Stimulated activated CD4-positive, alpha-beta T cell treated with anti-CD3 and anti-CD28 coated beads, Interleukin-4, amount 100 ng/mL, for 4 hours (primary cell): ENCODE measurements at places on chromosomes 12 and 14.

DNA sequence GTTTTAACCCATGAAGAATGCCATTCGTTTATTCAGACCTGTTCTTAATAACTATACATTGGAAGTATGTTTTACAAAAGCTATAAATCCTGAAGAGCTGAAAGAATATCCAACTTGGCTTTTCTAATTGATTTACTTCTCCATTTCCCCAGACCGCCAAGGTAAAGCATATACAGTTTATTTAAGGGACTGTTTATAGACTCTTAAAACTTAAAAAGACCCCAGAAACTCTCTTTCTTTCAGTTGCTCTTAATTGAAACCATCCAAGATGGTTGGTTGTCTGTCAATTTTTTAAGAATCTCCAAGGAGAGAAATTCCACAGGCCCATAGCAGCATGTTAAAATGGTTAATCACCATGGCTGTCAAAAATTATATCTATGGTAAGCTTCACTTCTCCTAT, 8.8 kb downstream of the IGF1 start:
- no peak for DNase-seq

- DNase-seq, result peak; percentile 38
Observed at GRCh38 chr12:89351489-89352241, 636 bp downstream of the DUSP6 start.

DNA sequence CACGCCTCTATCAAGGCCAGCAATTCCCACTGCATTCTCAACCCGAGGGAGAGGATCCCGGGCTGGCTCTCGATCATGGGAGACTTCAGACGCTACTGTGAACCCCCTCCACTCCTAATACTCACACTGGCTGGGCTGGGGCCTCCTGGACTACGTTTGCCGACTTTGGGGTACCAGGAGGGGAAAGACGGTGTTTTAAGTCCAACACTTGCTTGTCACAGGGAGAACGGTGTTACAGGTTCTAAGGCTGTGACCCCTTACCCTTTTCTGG, 463 bp downstream of the NACA start:
- no peak for DNase-seq

DNA sequence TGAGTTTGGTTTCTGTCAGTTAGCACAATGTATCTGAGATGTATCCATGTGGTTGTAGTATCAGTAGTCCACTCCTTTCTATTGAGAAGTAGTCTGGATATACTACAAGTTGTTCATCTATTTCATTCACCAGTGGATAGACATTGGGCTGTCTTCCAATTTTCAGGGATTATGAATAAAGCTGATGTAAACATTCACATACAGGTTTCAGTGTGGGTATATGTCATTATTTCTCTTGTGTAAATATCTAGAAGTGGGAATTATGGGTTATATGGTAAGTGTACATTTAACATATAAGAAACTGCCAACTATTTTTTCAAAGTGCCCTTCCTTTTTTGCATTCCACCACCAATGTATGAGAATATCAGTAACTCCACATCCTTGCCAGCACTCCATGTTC, 35.9 kb downstream of the PHLDA1 start:
- DNase-seq, result no peak

- DNase-seq, result no peak
Observed at GRCh38 chr14:57957441-57957840, 91.5 kb upstream of the SLC35F4 start.

DNA sequence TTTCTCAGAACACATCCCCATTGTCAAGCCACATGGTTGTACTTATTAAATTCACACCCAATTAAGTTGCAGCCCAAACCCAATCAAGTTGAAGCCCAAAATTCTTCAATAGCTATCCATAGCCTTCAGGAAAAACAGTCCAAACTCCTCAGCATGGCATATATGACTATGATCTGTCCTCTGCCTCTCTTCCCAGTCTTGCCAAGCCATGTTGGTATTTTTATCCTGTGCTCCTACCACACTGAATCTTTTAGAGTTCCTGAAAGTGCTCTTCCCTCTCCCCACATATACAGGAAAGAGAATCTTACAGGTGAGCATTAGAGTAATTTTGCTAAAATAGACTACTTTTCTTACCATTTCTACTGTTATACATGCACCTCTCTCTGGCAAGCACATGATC, 834.9 kb downstream of the RPS29 start:
- DNase-seq, result no peak

DNA sequence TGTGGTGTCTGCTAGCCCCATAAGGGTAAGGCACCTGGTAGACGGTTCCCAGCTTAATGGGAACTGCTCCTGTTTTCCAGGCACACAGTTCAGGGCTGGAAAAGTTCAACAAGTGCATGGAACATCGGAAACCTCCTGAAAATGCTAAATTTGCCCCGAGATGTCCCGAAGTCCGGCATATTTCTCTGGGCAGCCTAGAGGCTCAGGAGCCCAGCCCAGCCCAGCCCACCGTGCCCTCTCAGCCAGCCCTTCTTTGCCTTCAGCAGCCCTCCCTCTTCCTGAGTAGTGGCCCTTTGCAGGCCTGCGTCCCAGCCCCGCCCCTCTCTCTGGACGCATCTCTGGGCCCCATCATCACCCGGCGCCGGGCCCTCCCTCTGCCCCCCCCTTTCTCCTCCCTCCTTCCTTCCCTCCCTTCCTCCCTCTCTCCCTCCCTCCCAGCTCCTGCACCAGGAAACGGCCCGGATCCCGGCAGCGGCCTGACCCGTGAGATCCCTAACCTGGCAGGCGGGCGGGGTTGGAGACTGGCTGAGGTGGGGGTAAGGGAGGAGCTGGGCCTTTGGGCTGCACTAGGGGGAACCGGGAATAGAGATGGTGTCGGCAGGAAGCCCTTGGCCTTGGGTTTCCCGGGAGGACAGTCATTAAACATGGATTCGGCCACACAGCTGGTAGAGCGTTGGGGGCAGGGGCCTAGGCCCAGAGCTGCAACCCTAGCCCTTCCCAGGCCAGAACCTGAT, at the start of gene BCL2L2:
BCL2L2 (plus strand) TSS at position 422 of the 734 bp plus-strand sequence. CDS start 935 bp downstream, outside the sequence.
- no peak for DNase-seq

- DNase-seq, result peak; percentile 4
Observed at GRCh38 chr14:32078023-32078857, 1.1 kb downstream of the ARHGAP5 start.

DNA sequence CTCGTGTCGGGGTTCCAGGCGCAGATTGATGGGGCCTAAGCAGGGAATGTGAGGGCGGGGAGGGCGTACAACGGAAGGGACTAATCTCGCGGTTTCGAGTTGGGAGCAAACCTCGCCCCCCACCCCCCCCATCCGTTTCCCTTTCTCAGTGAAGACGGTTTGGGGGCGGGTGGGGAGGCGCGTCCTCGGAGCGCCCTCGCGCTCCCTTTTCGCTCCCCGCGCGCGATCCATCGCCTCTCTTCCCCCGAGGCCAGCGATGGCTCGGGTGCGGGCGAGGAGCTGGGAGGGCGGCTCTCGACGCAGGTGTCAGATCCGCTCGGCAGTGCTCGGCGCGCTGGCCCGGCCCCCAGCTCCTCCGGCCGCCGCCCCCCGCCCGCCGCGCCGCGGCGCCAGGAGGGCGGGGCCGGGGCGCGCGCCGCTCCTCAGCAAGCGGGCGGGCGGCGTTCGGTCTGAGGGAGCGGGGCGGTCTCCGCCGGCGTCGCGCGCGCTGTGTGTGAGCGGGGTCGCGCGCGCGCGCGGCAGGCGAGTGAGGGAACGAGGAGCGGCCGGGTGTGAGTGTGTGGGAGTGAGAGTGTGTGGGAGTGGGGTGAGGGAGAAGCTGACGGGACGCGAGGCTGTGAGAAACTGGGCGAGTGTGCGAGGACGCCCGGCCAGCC, at the start of gene RIMKLB:
RIMKLB (plus strand) TSS at position 516 of the 656 bp plus-strand sequence. CDS start 15,876 bp downstream, outside the sequence.
- peak; percentile 77 for DNase-seq

DNA sequence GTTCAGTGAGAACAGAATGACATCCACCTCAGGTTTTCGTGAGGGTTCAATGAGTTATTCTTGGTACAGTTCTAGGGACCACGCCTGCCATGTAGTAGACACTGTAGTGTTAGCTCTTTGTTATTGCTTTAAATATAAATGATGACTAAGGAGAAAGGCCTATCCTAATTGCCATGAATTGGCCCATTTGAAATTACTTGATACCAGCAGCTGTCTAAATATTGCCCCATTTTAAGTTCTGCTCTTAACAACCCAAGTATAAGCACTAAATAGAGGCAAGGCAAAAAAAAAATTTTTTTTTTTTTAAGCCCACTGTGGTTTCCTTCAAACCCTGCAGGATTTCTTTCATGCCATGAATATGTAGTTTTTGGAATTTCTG, 84.5 kb downstream of the BORCS5 start:
- DNase-seq, result no peak

GRCh38 chr12:109047081-109047805, 5.1 kb upstream of the USP30 start:
- DNase-seq, result no peak

- no peak for DNase-seq
Observed at GRCh38 chr12:113755098-113755497, 211.0 kb downstream of the RBM19 start.

GRCh38 chr12:52087961-52088820, 8.7 kb downstream of the SMIM41 start:
- DNase-seq, result no peak

DNA sequence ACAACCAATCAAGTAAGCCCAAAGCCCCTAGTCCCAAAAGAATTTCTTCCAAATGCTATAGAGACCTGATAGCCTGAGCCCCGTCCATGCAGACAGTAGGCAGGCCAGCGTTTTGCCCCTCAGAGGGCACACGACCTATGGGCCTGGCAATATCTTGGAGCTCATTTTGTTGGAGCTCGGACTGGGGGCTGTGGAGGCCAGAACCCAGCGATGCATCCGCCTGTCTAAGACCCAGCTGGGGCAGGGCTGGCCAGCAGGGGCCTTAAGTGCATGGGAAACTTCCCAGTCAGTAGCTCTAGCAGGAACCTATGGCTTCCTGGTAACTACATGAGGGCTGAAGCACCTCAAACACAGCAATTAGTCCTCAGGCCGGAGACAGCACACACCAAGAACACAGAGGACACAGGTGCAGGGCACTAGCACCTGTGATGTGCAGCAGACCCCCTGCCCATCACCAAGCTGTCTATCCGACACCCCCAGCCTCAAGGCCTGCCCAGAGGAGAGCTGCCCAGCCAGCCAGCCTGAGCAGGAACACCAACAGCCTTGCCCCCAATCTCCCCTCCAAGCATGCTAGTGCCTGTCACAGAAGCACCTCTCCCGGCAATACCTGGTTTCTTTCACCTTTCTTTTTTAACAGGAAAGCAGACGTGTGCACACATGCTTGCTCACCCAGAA, 50.8 kb downstream of the ARL6IP4 start:
- DNase-seq, result no peak

GRCh38 chr12:97927977-97928376, 465.4 kb downstream of the RMST start:
- no peak for DNase-seq

DNA sequence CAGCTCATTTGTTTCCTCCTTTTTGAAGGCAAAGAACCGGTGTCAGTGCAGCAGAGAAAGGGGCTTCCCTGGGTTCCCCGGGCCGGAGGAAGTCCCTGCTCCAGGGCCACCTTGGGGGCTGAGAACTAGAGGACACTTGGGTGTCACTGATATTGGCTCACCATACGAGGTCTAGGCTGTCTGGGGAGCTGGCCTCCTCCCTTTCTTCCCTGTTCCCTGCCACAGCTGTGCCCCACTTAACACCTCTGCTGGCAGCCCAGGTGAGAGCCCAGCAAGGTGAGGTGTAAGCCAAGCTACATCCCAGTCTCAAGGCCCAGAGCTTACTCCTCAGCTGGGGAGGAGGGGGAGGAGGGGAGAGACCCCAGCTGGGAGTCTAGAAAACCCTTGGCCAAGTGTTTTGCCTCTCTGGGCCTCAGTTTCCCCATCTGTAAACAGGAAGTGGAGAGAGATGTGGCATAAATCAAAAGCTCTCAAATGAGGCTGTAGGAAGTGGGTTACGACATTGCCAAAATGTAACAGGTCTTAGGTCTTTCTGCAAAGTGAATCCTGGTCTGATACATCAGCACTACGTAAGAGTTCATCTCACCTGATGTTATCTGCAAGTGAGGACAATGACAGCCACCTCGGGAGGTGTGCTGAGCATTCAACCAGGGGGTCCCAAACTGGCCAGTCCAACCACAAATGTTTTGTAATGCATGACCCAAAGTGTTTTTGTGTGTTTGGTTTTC, 25.5 kb downstream of the RASAL1 start:
- no peak for DNase-seq

DNA sequence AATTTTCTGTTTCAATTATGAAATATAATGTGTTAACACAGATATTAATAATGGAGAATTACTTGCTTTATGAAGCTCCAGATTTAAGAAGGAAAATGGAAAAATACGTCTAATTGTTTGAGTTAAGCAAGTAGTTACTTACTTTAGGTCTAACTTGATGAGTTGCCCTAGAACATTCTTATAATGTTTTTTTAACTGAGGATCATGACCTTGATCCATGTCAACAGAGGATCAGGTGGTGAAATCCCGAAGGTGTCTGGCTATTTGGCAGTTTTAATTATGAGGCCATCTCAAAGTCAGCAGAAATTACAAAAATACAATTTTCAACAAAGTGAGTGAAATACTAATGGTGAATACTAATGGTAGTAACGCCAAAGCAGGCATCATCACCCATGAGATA, 57.0 kb upstream of the REP15 start:
- no peak for DNase-seq

- DNase-seq, result no peak
Observed at GRCh38 chr12:94098466-94098865, 49.9 kb upstream of the PLXNC1 start.

DNA sequence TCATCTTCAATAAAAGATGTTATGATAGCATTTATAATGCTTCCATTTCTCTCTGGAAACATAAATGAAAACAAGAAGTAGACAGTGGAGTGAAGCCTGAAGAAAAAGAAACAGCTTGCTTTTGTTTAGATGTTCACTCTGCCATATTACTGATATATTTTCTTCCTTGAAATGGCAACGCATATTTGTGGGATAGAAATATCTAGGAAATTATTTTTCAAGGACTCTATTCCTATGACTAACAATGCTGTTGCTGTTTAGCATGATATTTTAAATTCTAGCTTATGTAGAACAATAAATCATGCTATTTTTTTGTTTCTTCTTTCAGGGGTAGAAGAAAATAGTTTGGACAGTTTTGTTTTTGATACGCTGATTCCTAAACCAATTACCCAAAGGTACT, 359.0 kb downstream of the NAV3 start:
- DNase-seq, result no peak

- no peak for DNase-seq
Observed at GRCh38 chr12:123097561-123098084, 53.3 kb downstream of the PITPNM2 start.

DNA sequence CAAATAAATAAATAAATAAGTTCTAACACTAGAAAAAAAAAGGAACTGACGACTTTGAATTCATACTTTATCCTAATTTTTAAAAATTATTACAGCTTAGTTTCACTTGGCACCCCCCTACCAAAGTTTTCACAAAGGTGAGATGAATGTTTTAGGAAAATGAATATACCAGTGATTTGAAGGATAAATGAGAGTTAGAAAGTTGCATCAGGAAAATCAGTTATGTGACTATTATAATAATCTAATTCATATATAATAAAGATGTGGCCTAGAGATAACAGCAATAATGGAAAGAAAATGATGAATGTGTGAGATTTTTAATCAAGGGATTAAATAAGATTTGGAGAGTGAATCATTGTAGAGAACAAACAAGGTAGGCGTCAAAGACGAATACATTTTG, 103.0 kb upstream of the RAP1B start:
- no peak for DNase-seq
